ENCODE measurements at places on chromosomes 6 and 20.

- DNase-seq: no peak
These were observed 56.2 kb upstream of the EDN1 start for GRCh38 chr6:12233693-12234571.

DNA sequence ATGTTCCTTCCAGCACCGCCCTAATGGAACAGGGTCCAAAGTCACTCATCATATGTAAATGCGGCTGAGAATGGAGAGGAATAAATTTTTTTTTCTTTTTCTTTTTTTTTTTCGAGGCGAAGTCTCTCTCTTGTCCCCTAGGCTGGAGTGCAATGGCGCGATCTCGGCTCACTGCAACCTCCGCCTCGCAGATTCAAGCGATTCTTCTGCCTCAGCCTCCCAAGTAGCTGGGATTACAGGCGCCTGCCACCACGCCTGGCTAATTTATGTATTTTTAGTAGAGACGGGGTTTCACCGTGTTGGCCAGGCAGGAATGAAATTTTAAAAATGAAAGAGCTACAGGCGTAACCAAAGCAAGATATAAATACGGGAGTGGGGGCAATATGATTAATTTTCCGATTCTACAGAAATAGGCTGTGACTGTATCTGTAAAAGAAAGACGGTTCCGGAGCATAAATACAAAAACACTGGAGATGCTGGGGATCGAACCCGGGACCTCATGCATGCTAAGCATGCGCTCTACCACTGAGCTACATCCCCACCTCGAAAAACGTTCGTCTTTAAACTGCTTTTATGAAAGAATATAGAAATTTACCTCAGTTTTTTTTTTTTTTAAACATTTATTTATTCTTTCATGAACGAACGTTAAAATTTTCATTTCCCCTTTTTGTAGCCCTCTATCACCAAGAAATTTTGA lies 132.2 kb downstream of the GPX5 start:
- DNase-seq: peak; percentile 51

- DNase-seq: no peak
These were observed 224.7 kb upstream of the PLCB4 start for GRCh38 chr20:8844179-8844578.

DNA sequence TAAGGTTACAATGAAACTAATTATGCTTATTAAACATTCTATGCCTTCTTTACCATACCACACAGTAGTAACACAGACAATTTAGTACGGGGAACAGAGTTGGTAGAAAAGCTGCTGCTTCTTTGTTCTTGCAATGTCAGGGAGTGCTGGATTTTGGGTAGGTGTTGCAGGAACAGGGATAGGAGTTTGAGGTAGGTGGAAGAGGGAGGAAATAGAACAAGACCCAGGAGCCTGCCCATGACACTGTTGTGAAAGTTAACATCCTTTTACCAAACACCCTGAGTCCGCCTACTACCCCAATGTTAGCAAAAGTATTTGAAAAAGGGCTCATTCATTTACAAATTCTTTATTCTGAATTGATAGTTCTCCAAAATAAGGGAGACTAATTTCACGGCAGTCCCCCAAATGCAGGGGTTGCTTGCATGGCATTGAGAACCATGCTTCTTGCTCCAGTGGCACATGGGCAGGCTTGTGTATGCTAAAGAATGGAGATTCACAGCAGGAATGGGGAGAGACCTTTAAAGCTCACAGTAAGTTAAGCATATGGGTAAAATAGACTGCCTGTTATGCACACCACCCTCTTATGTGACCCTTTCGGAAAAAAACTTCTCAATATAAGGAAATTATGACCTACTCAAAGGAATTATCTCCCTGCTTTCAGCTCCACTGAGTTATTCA lies 181.7 kb downstream of the GRM1 start:
- DNase-seq: no peak

DNA sequence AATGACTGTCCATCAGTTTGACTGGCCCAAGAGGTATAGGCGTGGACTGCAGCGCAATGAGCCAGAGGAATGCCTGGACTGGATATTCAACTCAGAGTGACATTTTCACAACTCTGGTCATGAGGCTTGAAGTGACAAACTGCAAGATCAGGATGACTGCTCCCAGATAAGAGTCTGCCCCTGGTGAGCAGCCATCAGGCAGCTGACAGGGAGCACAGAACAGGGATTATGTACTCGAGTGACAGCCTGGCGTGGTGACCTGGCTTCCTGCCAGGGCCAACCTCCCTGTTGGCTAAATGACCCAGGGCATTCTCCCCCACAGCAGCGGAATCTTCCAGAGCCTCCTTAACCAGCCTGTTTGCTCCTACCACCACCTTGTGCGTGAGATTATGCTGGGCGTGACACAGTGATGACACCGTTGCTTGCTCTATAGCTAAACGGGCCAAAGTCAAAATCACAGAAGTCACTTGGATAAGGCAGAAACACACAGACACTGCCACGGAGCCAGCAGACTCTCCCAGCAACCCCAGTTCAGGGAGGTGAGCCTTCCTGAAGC lies 209.1 kb upstream of the JARID2 start:
- DNase-seq: no peak

GRCh38 chr6:49401063-49401462 lies 62.0 kb downstream of the MMUT start:
- DNase-seq: no peak

GRCh38 chr20:36261389-36262105 lies 25.3 kb downstream of the AAR2 start:
- no peak for DNase-seq

DNA sequence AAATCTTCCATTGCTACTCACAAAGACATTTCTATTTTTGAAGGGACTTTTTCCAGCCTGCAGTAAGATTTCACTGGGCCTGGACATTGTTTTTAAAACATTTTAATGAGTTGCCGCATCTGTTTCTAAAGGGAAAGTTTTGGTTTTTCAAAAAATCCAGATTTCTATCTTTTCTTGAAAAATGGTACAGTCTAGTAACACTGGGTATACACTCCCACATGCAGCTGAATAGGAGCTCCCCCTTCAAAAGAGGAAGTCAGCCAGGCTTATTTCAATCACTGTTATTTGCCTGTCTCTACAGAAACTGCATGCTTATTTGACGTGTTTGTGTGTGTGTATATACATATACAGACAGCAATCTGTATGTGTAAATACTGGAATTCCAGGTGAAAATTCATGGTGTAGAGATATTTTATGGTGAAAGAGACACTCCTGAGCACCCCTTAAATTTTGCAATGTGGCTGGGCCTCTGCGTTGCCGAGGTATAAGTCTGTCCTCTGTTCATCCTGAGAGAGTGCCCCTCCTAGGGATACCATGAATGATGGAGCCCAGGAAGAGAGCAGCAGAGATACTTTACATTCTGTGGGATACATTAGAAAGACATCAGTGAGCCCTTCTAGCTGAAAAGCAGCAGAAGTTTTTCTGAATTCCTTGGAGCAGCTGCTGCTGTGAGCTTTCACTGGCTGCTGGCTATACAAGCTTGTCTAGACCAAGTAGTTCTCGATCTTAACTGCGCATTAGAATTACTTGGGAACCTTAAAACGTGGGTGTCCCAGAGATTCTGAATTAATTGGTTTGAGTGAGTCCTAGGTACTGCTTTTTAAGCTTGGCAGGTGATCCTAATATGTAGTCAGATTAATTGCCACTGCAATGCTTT lies 12.0 kb upstream of the ABRACL start:
- no peak for DNase-seq

DNA sequence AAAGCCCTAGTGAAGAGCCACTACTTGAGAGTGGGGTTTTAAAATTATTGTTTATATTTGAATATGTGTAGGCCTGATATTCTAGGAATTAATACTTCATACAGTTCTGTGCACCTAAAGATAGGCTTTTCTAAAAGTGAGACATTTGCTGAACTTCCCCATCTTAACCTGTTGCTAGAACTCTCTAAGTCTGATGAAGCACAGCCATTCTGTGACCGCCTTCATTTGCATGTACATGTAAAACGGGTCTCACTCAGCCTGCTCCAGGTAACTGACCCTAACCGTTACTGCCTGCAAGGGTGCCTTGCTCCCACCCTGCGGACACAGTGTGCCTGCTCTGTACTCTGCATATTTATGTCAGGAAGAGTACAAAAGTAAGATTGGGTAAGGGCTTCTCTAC lies 44.3 kb upstream of the IRF4 start:
- no peak for DNase-seq

- no peak for DNase-seq
These were observed 419.4 kb upstream of the JARID2 start for GRCh38 chr6:14826456-14826855.

DNA sequence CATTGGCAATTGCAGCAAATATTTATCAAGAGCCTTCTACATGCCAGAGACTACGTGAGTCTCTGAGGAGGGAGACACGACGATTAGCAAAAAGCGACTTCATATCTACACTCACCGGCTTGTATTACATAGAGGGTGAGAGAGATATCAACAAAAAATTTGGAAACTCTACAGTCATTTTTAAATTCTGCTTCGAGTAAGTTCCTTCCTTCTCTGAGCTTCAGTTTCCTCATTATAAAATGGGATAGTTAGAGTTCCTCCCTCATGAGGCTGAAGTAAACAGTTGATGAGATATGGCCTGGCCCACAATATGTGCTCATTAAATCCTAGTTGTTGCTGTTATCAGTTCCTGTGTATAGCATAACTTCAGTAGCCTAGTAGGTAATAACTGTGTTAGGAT lies 64.1 kb upstream of the SIRPA start:
- DNase-seq: no peak

- no peak for DNase-seq
These were observed 46.7 kb downstream of the DOP1A start for GRCh38 chr6:83114164-83114563.

DNA sequence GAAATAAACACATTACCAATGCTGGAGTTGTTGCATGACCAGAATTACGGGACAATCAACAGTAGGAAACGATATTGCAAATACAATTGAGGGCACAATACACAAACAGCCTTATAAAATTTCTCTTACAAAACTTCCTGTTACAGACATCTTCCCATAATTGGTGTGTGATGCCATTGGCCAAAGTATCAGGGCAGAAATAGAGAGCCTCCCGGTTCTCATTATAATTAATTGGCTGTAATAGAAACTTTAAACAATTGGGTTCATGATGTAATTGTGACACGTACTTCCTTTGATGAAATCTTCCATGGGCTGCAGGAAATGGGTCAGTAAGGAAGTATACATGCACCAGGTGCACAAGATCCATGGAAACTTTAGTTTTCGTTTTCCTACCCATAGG lies 40.3 kb upstream of the RALGAPA2 start:
- no peak for DNase-seq

DNA sequence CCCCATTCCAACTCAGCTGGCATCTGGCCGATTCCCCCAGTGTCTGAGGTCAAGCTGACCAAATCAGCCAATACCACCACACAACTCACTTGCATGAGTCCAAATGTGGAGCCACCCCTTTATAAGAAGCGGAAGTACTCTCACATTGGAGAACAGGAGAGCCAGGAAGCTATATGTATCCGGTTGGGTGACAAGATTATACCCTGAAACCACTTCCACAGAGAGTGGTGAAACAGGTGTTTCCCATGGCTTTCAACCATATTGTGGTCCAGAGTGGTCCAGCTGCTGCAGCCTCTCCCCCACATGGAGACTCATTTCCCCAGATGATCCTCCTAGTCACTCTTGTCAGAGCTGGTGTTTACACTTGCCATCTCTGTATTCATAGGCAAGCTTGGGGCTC lies 24.0 kb upstream of the SERINC1 start:
- no peak for DNase-seq

DNA sequence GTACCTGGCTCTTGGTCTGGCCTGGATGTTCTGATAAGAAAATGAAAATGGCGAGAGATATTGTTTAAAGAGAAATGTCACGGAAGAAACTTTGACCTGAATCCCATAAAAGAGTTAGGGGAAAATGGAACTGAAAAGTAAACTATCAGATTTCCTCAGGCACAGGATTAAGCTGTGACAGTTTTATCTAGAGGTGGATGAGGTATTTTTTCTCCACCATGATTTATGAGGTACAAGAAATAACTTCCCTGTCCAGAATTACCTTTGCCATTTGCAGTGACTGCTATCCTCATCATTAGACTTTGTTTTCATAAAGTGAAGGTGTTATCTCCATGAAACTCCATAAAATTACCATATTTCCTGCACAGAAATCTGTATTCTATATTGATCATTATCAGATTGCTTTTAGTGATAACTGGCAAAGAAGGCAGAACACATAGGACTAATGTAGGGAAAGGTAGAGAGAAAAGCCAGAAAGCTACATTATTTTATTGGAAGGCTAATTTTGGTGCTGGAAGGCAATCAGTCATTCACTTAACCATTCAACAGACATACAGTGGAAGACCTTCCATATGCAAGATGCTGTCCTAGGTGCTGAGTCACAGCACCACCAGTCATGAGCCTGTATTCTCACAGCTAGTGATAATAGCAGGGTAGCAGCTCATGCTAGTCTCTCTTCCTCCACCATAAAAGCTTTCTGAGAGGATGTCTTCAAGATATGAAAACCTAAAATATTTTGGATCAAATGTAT lies 427.3 kb upstream of the CITED2 start:
- no peak for DNase-seq

GRCh38 chr6:79040083-79040482 lies 38.0 kb downstream of the PHIP start:
- DNase-seq: no peak

All from stimulated activated CD4-positive, alpha-beta T cell treated with anti-CD3 and anti-CD28 coated beads, Interleukin-1b, Interleukin-23, amount 100 ng/mL, for 1 hour (primary cell).